ENCODE measurements at places on chromosomes 12 and 14.

GRCh38 chr14:64825509-64825908, 54.2 kb downstream of the SPTB start:
- DNase-seq: no peak

DNA sequence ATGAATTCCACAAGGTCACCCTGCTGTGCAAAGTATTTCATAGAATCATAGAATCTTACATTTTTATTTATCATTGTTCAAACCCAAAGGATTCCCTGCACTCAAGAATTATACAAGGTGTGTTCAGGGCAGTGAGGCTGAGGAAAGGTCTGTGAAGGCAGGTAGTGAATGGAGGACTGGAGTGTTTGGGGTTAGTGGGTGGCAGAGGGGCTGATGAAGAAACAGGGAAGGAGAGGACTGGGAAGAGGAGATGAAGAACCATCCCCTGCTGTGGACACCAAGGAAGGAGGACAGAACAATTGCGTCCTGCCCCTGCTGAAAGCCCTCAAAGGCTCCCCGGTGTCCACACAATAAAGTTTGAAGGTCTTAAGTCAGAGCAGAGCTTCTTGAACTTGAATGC, 10.8 kb upstream of the BCDIN3D start:
- no peak for DNase-seq

- no peak for DNase-seq
Observed at GRCh38 chr14:50725761-50726160, 57.7 kb upstream of the SAV1 start.

GRCh38 chr14:69357544-69358200, 40.4 kb downstream of the ERH start:
- no peak for DNase-seq

DNA sequence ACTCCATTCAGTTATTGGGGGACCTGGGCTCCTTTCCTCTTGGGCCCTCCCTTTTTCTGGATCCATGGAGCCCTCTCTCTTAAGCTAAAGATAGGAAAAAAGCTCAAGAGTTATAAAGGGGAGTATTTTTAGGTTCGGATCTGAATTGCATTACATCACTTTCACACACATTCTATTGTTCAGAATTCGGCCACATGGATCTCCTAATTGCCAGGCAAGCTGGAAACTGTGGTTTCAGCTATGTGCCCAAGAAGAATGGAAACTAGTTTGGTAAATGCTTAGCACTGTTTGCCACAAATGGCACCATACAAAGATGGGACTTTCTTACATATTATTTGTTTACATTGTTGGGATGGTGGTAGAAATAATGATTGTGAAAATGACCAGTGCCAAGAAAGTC, 145.6 kb downstream of the LRIG3 start:
- DNase-seq: no peak

GRCh38 chr12:101876861-101877805, at the start of gene DRAM1:
Gene DRAM1 (plus strand): TSS chr12:101877580. CDS start chr12:101877790, 210 bp downstream.
- peak; percentile 52 for DNase-seq

DNA sequence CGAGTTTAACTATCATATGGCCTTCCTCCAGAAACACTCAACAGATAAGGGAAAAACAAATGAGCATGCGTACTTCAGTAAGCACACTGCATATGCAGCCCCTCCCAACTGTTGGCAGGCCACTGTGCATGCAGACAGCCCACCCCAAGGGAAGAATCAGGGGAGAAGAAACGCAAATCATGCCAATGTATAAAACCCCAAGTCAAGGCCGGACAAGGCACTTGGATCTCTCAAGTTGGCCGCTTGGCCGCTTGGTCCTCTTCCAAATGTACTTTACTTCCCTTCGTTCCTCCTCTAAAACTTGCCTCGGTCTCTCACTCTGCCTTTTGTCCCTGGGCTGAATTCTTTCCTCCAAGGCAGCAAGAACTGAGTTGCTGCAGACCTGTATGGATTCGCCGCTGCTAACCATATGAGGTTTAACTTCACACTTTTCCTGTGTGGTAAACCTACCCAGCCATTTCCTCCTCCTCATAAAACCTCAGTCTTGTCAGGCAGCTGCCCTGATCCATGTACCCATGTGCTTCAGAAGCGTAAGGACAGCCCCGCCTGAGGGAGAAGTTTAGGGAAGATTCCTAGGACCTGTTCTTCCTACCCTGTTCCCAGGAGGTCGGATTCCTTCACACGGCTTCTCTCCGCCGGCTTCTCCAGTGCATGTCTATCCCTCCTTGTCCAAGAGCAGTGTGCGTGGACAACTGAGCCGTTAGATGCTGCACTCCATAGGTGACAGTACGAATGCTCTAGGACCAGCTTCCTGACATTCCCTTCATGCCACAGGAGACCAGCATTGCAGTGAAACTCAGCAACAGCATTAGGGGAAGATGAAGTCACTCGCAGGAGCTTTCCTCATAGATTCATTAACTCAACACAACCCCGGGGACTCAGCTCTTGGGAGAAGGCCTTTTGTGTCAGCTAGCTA, 188.0 kb downstream of the MON2 start:
- no peak for DNase-seq

GRCh38 chr14:88910386-88910785, 85.9 kb downstream of the TTC8 start:
- DNase-seq: no peak

GRCh38 chr14:39755269-39755878, 323.1 kb upstream of the FBXO33 start:
- no peak for DNase-seq

DNA sequence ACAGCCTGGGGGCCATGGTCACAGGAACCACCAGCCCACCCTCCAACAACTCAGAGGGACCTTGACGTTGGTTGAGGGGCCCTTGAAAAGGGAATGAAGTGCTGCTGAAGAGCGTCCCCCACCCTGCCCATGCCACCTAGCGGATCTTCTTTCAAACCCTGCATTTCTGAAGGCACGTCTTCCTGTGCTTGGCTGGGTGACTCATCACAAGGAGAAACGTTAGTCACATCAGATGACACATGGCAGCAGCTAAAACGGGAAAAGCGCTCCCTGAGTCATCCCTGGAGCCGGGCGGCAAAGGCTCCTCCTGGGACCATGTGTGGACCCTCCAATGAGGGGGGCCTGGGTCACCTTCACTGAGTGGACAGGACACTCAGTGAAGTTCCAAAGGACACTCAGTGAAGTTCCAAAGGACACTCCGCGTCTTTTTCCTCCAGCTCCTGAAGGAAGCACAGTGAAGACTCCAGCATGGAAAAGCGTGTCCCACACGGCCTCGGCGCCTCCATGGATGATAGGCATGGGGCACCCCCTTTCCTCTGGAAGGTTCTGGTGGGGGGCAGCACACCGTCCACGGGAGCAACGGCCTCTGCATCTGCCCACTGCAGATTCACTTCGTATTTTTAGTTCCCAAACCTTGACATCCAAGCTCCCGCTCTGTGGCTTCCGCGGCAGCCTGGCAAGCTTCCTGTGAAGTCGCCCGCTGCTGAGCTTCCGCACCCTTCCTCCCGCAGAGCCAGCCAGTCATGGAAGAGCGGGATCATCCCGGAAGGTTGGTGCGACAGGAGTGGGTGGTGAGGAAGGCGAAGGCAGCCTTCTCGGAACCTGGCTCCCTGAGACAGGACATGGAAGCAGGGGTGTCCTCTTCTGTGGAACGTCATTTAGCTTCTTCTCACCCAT, 383.4 kb downstream of the VRK1 start:
- DNase-seq: no peak

GRCh38 chr12:119681111-119681510, 13.2 kb downstream of the PRKAB1 start:
- DNase-seq: no peak

DNA sequence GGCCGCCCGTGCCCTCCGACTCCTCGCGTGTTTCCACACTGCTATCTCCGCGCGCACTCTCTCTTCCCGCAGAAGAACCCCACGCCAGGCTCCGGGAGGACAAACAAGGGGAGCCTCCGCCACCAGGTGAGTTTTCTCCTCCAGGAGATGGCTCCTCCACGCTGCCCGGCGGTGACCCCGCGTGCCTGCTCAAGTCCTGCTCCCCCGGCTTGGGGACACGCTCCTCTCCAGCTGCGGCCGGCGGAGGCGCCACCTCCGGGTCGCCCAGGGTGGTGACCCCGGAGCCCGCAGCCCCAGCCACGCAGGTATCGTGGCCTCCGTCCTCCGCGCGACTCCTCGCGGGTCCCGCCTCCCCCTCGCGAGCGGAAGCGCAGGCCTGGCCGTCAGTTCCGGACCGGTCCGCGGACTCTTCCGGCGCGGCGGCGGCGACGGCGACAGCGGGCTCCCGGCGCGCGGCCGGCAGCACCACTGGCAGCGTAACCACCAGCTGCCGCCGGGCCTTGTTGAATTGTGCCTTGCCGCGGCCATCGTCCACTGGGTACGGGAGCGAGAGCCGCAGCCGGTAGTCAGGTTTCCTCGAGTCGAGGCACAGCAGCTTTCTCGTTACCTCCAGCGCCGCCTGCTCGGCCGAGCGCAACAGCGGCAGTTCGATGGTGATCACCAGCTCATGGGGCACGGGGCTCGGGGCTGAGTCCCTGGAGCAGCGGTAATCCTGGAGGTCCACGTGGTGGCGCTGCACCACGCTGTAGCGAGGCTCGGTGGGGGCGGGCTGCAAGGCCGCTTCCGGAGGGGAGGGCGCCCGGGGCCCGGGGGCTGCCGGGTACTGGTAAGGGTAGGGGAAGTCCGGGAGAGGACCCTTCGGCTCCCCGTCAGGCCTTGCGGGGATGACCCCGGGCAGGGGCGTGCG, 1.2 kb downstream of the DNAAF2 start:
- DNase-seq: peak; percentile 96

DNA sequence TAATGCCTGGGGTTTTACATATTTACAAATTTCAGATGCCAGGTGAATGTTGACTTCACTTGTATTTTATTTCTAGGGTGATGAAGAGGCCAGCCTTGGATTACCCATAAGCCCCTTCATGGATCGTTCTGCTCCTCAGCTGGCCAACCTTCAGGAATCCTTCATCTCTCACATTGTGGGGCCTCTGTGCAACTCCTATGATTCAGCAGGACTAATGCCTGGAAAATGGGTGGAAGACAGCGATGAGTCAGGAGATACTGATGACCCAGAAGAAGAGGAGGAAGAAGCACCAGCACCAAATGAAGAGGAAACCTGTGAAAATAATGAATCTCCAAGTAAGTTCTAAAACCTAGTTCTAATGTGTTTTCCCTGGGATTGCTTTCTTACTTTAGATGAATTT, 41.3 kb upstream of the SLCO1C1 start:
- no peak for DNase-seq

GRCh38 chr14:22939684-22940083, 10.5 kb upstream of the PRMT5 start:
- DNase-seq: no peak

DNA sequence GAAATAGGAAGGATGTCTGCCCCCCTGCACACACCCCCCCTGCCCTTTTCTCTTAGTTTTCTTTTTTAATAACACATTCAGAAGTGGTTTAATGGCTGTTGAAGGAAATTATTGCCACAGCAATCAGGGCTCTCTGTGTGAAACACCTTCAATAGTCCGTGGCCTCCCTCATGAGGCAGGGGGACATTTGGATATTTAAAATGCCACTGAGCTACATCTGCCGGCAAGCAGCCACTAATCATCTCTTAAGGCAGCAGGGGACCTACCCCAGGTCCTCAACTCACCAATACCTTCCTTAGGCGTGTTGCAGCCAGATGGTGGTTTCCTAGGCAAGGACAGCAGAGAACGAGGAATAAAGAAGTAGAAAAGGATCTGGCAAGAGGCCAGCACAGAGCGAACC, 283.2 kb downstream of the TTC8 start:
- no peak for DNase-seq

DNA sequence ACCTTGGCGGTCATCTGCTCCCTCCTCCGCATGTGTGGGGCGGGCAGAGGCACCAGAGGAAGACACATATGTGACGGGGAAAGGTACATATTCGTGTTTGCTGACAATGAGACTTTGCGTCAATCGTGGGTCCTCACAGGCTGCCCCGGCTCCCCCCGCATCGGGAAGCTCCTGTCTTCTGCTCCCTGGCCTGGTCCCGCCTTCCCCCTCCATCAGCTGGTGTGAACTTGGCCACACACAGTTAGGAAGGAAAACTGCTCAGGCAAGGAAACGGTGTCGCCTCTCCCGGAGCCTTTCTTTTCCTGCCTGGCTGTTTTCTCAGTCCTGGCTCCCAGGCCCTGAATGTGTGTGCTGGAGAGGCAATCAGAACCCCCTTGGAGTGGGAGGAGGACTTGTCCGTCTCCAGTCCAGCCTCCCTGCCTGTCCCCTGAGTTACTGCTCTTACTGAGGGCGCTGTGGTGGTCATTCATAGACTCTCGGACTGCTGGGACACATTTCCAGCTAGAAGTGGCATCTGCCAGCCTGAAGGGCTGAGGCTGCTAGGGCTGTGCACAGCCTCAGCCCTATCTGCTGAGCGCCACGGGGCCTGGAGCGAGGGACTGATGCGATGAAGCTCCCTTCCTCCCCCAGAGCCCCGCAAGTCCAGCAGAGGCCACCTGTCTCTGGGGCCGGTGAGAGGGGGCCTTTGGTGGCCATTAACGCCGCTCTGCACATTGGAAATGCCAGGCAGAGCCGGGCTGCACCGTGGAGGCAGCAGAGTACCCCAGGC, 44.2 kb upstream of the TSPAN9 start:
- no peak for DNase-seq

- no peak for DNase-seq
Observed at GRCh38 chr14:76926521-76927251, 100.5 kb downstream of the LRRC74A start.

DNA sequence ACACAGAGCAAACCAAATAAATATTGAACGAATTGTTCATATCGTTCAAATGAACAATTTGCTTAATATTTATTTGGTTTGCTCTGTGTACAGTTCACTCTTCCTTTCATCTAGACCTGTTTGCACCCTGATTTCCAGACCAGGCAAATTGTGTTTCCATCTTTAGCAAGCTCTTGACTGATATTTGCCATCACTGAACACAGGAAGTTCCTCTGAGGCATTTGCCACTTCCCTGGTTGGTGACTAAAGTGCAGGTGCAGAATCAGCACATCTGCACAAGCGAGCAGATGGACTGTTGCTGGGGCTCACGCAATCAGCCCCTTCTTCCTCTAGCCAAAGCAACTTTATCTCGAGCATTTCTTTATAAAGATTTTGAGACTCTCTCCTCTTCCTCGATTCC, 112.9 kb downstream of the DAAM1 start:
- peak; percentile 41 for DNase-seq

- no peak for DNase-seq
Observed at GRCh38 chr14:103107941-103108748, 13.6 kb downstream of the EXOC3L4 start.

DNA sequence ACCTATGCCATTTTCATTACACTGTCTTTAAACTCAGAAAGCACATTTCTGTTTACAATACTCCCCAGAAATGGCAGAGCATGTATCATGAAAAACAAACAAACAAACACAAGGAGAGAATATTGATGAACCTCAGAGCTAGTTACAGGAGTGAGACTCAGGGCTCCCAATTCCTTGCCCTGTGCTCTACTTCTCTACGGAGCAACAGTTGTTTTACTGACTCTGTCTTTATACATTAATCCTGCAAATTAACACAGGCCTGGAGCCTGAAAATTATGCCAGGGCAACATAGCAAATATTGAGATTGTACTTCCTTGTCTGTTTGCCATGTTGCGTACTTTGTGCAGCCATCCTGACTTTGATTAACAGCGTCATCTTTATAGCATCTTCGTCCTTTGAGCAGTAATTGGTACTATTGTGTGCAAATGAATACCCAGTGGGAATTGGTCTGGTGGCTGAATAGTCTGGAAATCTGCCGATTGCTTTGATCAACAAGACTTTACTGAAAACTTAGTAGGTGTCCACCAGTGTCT, 15.2 kb upstream of the AKAP6 start:
- DNase-seq: peak; percentile 68

All from NCI-H2081 (cell line).